ENCODE measurements at places on chromosomes 12 and 14.

- no peak for DNase-seq
Measured at GRCh38 chr14:55545779-55546178, 34.2 kb upstream of the KTN1 start.

DNA sequence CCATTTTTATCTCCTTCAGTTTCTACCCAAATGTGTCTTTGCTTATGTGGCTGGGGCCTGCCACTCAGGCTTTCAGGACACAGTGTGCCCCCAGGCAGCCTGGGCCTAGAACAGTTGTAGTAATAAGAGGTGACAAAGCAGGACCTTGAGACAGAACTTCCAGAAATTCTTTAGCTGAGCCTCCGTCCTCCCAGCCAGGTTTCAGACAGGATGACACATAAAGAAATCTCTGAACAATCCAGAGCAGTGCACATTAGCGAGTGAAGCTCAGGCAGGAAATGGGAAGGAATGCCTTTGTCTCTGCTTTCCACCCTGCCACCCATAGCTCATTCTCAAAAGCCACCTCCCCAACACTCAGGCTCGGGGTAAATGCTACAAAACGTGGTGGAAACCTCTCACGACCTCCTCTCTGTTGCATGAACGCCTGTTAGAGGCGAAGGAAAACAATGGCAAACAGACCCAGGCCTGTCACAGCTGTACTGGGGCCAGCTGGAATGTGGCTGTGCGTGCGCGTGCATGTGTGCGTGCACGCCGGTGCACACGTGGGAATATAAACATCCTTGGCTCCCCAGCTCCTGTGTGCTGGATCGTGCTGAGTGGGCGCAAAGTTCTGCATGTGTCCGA is 286.7 kb downstream of the ZFP36L1 start:
- DNase-seq, result peak; percentile 10

GRCh38 chr12:102043928-102044327 is 17.9 kb downstream of the WASHC3 start:
- no peak for DNase-seq

DNA sequence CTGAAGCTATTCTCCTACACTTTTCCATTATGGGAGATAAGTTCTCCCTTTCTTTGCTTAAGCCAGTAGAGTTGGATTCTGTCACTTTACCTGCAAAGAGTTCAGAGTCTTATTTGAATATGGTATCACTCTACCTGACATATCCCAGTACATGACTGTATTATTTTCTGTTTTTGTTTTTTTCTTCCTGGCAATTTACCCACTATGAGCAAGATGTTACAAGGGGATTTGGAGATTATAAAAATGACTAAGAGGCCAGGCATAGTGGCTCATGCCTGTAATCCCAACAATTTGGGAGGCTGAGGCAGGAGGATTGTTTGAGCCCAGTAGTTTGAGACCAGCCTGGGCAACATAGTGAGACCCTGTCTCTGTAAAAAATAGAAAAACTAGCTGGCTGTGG is 46.4 kb upstream of the CHST11 start:
- no peak for DNase-seq

All from AG09309 (cell line).